ENCODE measurements at places on chromosomes 13 and 19. TPM values are rescaled to one million over a fixed set of nuclear protein-coding genes. Genes with fewer than 3 reads are reported as not detected.

DNA sequence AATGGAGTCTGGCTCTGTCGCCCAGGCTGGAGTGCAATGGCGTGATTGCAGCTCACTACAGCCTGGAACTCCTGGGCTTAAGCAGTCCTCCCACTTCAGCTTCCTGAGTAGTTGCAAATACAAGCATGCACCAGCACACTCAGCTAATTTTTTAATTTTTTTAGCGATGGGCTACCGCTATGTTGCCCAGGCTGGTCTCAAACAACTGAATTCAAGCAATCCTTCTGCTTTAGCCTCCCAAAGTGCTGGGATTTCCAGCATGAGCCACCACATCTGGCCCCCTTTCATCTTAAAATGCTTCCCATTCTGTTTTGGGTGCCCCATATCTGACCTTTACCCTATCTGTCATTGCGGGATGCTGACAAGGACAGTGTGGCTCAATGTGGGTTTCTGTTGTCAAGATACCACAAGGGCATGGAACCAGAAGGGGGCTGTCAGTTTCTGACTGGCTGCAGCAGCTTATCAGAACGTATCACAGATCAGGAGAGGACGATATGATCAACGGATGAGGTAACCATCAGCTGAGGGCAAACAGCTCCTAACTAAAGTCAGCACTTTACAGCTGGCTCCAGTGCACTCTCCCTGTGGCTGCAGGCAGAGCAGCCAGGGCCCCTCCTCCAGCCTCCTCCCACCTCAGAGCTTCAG is 32.4 kb downstream of the GPR42 start:
- DNase-seq = no peak

- no peak for DNase-seq
Measured at GRCh38 chr19:10550336-10550735, 6.6 kb downstream of the ATG4D start.

DNA sequence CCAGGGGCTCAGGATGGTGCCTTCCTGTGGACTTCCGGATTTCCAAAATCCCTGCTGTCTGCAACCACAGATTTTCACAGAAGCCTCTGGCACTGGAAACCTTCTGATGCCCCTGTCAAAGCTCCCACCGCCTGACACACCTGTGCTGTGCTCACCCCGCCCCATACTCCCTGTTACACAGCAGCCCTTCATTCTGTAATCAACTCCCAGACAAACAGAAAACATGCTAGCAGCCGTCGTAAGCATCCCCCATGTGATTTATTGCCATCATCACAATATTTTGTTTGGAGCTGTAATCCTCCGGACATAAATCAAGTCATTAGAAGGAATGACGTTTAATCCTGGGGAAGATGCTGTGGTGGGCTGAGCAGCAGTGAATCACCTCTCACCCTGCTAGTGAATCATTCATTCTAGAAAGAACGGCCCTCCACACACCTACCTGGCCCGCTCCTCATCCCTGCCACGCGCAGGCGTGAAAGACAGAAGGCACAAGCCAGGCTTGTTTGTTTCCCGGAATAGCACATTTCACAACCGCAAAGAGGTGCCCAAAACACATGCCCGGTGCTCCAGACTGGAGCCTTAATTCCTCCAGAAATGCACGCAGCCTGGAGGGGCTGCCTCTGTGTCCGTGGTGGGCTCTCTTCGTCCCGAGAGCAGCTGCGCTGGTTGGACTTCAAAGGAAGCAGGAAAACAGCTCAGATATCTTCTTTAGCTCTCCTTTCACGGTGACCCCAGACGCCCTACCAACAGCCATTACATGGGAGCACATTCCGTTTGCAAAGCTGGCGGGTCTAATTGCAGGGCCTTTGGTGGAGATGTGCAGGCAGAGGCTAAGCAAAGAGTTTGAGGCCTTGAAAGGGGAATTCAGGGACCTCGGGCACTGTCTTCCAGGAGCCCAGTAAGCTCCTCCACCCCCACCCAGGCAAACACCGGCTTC is 41.3 kb upstream of the KCTD15 start:
- peak; percentile 45 for DNase-seq

GRCh38 chr13:102680842-102681740 is 13.8 kb downstream of the METTL21C start:
- DNase-seq = no peak

Gene DMRTC2
- not detected for polyA plus RNA-seq

DNA sequence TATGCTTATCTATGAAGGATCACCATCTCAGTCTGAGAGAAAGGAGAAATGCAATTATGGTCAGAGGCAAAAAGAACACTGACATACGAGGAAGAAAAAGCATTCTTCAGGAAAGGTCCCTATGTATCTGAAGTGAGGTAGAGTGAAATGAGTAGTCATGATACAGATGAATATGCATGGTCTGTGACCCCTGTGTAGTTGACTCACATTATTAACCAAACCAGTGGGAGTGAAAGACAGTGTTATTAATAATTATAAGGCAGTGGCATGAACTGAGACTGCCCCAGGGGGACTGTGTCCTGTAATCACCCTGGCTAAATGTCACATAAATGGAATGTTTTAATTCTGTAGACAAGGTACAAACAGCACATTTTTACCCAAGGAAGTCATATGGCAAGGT is 1320.2 kb upstream of the PCDH9 start:
- DNase-seq = no peak

GRCh38 chr13:28268800-28269223 is 130.5 kb downstream of the PAN3 start:
- DNase-seq = no peak

Gene LMTK3
- polyA plus RNA-seq = 3.7 TPM

Gene KLK7
- polyA plus RNA-seq = 3.8 TPM

- DNase-seq = no peak
Measured at GRCh38 chr13:33606692-33607091, 211.3 kb upstream of the RFC3 start.

DNA sequence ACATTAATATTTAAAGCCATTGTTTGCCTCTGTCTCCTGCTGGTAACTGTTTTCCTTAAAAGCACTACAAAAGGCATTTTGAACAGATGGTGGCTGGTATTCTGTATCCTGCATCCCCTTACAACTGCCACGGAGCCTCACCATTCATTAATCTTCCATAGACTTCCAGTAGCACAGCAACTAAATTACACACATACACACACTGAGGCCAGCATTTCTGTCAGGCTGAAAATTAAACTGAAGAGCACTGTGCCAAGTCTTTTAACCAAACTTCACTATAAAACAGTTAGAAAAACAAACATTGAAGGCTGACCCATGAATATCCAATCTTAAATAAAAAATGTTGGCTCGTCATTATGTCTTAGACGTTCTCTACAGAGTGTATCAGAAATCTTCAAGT is 697.8 kb downstream of the DACH1 start:
- peak; percentile 45 for DNase-seq

Gene YJEFN3
- 15.2 TPM for polyA plus RNA-seq

Gene ZNF221
- 6.0 TPM for polyA plus RNA-seq

DNA sequence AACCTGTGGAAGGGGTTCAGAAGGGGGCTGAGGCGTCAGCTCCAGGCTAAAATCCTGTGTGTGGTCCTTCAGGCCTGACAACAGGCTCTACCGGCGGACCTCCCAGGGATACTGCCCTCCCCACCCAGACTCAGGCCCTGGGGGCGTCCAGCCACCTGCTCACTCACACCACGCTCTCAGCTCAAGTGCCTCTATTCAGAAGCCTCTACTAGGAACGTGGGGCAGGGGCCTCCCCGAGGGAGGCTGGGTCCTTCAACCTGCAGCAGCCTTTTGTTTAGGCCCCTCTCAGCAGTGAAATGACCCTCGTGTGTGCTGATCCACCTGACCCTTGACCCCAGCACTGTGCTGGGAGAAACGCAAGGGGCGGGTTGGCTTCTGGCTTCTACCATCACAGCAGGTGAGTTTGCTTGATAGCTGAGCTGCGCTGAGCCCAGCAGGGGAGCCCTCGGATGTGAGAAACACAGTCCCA is 10.6 kb downstream of the PLPP2 start:
- no peak for DNase-seq

DNA sequence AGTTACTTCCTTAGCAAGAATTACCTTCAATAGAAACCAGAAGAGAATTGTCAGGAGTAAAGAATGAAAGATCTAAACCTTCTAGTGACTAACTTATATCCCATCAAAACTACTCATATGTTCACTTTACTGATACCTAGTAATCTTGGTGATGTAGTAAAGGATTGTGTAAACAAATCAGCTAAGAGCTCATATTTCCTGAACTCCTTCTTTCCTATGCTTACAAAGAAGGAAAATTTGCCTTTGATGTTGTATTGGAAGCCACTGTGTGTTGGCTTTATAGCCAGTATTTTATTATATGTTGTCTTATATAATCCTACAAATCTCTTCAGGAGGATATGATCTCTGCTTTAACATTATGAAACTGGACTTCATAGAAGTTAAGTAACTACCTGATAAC is 671.0 kb downstream of the PCDH9 start:
- no peak for DNase-seq

All from renal pelvis (tissue), 12 donors.